Fibroblast of skin of left quadriceps (primary cell): ENCODE measurements at places on chromosomes 7 and 10.

GRCh38 chr10:81866753-81867152 is 8.2 kb upstream of the NRG3 start:
- no peak for DNase-seq

GRCh38 chr10:18399158-18399557 is 252.2 kb downstream of the NSUN6 start:
- DNase-seq = no peak

DNA sequence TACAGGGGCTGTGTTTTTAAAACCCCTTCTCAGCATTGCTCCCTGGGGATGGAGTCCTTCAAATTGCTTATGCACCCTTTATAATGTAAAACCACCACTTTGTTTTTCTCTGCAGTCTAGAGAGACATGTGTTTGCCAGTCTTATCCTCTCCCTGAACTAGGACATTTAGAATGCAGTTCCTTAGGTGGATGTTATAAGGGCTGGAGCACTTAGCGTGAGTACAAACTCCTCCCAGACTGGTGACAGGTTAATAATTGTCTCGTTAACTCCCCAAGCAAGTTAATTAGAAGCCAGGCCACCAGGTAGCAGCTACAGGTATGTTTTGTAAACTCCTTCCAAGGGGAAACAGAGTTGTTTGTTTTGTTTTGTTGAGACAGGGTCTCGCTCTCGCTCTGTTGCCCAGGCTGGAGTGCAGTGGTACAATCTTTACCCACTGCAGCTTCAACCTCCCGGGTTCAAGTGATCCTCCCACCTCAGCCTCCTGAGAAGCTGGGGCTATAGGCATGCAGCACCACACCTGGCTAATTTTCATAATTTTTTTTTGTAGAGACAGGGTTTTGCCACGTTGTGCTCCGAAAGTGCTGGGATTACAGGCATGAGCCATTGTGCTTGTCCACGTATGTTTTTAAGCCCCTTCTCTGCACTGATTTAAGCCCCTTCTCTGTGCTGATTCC is 100.2 kb downstream of the FAM107B start:
- DNase-seq = no peak

- no peak for DNase-seq
Observed at GRCh38 chr10:86785968-86786367, 29.5 kb downstream of the BMPR1A start.

DNA sequence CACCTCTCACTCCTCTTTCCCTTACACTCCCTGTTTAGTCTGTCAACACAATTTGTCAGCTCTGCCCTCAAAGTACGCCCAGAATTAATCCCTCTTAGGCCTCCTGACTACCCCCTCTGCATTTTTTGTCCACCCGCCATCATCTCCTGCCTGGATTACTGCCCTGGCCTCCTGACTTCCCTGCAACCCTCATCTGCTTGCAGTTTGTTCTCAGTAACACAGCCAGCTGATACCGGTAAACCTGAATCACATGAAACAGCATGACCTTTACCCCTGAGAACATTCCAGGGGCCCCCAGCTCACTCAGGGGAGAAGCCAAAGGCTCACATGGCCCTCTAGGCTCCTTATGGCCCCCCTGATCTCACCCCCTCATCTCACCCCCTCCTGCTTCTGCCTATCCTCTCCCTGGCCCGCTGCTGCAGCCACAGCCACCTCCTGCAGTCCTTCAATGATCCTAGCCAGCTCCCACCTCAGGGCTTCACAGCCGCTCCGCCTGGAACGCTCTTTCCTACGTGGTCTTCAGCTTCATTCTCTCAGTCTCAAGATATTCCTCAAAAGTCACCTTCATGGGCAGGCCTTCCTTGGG is 8.9 kb downstream of the C10orf53 start:
- no peak for DNase-seq

- DNase-seq = no peak
Observed at GRCh38 chr10:125554753-125555152, 128.2 kb downstream of the TEX36 start.

- DNase-seq = no peak
Observed at GRCh38 chr7:16929146-16929762, 47.5 kb upstream of the AGR3 start.

DNA sequence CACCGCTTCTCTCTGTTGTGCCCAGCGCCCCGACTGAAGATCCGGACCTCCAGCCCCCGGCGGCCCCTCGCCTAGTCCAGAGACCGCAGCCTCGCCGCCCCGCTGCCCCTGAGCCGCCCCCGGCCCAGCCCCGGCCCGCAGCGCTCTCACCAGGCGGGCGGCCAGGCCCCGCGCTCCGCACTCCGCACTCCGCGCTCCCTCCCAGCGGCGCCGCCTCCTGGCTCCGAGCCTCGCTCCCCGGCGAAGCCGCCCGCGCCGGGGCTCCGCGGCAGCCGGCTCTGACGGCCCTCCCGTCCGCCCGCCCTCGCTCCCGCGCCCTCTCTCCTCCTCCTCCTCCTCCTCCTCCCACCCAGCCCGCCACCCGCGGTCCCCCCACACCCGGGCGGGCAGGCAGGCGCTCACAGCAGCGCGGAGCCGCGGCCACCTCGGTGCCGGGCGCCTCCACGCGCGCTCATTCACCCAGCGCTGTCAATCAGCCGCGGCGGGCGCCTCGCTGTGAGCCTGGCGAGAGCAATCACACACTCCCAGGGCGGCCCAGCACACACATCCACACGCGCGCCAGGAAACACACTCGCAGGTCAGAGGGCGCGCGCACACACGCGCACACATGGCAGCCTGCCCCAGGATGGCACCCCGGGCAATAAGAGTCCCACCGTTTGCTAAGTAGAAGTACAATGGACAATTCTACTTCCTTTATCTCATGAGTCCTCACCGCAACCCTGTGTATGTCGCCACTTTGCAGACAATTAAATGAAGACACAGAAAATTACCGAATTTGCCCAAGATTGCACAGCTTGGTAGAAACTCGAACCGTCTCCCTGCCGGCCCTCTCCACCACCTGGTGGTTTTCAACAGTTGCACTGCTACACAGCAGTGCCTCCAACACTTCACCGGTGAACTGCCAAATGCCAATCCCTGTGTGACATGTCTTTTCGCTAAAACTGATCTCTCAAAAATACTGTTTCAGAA is at the start of gene PRRT4:
Gene PRRT4 (minus strand): TSS at position 280 of the 969 bp plus-strand sequence.
- DNase-seq = no peak

DNA sequence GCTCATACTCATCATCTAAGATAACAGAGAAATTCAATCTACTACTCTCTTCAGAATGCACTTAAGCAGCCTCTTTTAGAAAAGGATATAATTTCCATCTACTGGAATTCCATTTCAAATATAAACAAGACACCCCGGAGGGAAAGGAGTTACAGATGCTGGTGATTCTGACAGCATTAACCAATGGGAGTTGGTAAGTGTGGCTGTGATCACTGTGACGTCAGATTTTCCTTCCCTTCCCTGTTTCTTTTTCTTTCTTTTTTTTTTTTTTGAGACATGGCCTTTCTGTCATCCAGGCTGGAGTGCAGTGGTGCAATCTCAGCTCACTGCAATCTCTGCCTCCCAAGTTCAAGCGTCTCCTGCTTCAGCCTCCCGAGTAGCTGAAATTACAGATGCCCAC is 106.6 kb downstream of the ACTR3B start:
- no peak for DNase-seq

DNA sequence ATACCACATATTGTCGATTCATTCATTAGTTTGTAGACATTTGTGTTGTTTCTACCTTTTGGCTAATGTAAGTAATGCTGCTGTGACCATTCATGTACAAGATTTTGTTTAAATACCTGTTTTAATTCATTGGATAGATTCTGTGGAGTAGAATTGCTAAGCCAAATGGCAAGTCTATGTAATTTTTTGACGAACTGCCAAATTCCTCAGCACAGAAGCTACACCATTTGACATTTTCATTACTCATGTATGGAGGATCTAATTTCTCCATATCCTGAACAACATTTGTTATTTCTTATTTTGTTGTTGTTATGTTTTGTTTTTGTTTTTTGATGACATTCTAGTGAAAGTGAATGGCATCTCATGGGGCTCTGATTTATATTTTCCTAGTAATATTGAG is 1351.3 kb upstream of the SORCS1 start:
- no peak for DNase-seq

- DNase-seq = no peak
Observed at GRCh38 chr7:100493476-100494264, 9.9 kb downstream of the NYAP1 start.

GRCh38 chr10:3516234-3516922 is 268.6 kb downstream of the KLF6 start:
- DNase-seq = peak; percentile 53

DNA sequence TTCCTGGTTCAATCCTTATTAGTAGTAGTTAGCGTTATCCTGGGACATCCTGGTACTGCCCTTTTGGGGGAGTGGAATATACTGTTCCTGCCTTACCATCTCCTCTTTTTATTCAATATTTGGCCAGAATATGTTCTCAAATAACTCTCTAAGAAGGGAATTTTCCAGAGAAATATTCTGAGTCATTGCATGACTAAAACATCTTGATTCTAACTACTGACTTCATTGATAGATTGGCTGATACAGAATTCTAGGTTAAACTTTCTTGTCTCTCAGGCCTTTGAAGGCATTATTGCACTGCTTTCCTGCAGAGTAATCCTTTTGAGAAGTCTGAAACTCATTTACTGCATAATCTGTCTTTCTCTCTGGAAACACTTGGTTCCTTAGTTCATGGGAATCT is 275.5 kb upstream of the DGKB start:
- no peak for DNase-seq

GRCh38 chr10:36946598-36946997 is 178.8 kb upstream of the ANKRD30A start:
- no peak for DNase-seq

- DNase-seq = no peak
Observed at GRCh38 chr7:36611703-36612102, 112.6 kb downstream of the AOAH start.

GRCh38 chr7:39356172-39356925 is 209.9 kb upstream of the YAE1 start:
- DNase-seq = peak; percentile 58

DNA sequence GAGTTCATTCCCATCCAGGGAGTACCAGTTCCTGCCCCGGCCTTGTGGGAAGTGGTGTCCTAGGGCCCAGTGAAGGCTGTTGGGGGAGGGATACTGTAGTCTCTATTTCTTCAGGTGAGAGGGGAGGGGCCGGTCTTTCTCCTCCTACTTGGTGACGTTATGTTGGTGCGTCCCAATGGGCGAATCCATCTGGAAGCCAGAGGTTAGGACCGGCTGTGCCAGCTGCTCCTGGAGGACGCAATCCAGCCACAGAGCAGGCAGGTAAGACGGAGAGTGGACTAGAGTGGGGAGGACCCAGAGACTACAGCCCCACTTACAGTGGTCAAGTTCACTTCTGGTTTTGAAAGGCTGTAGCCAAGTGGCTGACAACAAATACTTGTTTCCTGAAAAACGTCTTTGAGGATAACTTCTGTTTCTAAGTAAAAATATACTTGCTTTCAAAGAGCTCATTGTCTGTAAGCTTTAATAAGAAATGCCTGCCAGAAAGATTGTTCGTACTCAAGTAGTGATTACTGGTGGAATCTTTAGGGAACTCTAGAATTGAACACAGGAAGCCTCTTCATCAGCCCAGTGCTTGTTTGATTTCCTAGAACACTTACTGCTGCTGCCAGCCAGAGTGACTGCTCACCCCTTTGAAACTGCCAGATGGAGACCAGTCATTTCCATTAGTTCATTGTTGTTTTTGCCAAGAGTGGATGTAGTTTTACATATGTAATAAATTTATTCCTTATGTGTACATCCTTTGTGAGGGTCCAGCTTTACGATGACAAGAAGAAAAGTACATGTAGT is 25.4 kb downstream of the RBM33 start:
- DNase-seq = no peak

- DNase-seq = no peak
Observed at GRCh38 chr7:43671521-43671920, 57.8 kb downstream of the COA1 start.

GRCh38 chr7:112067632-112068540 is 138.3 kb downstream of the DOCK4 start:
- DNase-seq = no peak

DNA sequence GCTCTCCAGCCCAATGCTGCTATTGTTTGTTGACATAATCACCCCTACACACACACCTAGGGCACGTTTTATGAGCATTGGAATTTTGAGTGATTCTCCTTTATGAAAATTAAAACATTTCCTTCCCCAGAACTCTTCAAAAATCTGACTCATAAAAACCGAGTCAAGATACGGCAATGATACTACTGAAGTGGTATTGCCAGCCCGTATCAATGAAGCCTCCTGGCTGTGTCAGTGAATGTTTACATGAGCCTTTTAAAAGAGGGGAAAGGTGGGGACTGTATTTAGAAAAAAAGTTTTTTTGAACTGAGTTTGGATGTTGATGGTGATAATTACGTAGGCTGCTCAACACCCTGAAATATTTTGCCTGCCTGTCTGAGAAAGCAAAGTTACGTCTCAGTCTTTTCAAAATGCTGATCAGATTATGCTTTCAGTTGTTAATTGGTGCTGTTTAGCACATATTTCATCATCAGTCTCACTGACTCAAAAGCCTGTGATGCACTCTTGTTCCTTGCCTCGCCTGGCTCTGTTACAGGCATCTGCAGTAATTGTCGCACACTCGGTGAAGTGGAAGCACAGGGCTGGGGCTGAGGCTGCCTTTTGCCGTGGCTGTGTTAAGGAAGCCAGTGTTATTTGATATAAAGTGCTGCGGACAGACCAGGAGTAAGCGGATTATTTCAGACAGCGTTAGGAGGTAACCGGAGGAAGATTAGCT is 157.4 kb upstream of the TCF7L2 start:
- DNase-seq = peak; percentile 44

- no peak for DNase-seq
Observed at GRCh38 chr10:31974434-31975124, 45.9 kb upstream of the ARHGAP12 start.

GRCh38 chr10:117537436-117537903 is 5.1 kb upstream of the EMX2 start:
- no peak for DNase-seq
